Right ventricle myocardium inferior (tissue), 1 donor: ENCODE measurements at places on chromosomes 4 and X. TPM values are rescaled to one million over a fixed set of nuclear protein-coding genes. Genes with fewer than 3 reads are reported as not detected.

DNA sequence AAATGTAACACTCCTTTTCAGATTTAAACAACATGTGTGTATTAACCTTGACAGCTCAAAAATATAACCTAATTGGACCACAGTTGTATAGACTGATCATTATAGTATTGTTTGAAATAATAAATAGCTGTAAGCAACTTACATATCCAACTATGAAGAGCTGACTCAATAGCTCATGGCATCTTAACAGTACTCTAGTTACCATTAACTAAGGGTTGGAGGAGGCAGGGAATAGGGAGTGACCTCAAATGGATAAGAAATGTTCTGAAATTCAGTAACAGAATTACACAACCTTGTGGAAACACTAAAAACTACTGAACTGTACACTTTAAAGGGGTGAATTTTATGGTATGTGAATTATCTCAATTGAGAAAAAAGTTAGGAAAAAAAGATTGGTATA lies 136.5 kb upstream of the CPEB2 start:
- DNase-seq, result no peak

Gene ITM2A
- 76.8 TPM for total RNA-seq

- no peak for DNase-seq
Observed at GRCh38 chr4:87093443-87094123, 126.8 kb downstream of the KLHL8 start.

Gene MTNR1A
- total RNA-seq, result not detected

- no peak for DNase-seq
Observed at GRCh38 chr4:57605376-57605775, 495.2 kb upstream of the IGFBP7 start.

Gene BEND4
- total RNA-seq, result 0.05 TPM
